ENCODE measurements at places on chromosomes 7 and 10.

GRCh38 chr7:158966780-158967390 lies 110.5 kb downstream of the DYNC2I1 start:
- DNase-seq: no peak

DNA sequence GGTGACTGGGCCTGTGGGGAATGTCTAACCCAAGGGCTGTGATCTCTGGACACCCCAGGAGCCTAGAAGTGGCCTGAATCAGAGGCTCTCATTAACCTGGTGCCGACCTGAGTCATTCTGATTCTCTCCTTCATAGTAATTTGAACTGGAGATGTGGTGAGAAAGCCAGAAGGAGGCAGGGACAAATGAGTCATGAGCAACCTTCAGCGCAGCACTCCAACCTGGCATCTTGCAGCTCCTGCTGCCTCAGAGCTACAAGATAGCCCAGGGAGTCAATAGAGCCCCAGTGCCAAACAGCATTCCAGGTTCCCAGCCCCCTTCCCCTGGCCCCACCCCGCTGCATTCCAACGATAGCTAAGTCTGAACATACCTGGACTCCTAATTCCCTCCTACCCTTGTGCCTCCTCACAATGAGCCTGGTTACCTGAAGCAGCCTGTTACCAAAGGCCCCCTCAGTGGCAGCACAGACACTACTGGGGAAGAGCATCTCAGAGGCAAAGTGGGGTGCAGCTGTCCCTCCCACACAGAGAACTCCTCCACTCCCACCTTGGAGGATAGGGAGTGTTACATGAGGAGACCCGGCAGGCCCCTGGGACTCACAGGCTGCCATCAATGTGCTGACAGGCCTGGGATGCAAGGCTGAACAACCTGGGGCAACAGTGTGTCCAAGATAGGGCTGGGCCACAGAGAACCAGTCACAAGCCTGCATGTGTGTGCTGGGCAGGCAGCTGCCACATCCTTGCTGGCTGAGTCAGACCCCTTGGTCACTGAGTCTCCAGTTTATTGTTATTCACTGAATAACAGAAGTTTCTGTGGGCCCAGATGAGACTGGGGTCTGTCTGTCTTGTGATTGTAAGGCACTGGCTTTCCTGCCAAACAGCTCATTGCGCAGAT lies 76.8 kb upstream of the LEP start:
- no peak for DNase-seq

DNA sequence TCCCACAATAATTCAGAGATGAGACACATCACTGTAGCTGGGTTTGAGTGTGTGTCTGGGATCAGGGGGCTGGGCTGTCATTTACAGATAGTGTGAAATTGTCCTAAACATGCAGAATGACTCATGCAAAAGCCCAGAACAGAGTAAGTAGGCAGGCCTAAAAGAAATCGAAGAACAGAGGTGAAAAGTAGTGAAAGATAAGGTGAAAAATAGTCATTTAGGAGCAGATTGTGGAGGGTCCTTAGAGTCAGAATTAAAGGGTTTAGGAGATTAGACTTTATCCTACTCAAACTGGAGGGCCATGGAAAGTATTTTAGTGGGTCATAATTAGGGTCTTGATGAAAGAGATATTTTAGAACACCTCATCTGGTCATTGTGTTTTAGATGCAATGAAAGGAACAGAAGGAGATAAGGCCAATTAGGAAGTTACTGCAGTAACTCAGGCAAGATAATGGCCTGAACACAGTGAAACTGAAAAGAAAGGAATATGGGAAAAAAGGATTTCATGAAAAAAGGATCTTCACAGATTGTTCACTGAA lies 58.3 kb upstream of the NEBL start:
- DNase-seq: no peak

GRCh38 chr10:16470747-16471146 lies 33.9 kb downstream of the PTER start:
- DNase-seq: no peak

DNA sequence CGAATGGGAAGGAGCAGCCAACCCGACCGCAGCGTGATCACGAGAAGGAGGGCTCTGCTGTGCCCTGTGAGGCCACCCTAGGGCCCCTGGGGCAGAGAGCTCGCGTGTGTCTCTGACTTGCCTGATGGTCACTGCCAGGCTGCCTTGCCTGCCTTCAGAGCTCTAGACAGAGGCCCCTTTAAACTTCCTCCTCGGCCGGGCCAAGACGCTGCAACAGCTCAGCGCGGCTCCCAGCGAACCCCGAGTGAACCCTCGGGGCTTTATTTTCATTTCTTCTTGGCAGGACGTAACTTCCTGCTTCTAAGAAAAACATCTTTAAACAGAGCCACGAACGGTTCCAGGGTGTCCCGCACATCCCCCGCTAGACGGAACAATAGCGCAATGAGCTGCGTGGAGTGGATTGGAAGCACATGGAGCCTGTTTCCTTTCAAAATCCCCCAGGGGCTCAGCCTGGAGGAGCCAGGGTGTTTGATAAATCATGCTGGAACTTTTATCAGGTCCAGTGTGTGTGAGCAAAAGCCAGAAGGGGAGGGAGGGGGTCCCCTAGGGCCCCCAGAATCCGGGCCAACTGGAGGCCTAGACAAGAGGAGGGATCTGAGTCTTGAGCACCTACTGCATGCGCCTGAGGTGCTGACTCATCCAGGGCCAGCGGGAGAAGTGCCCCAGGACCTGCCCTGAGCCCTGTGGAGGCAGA lies 134.1 kb upstream of the GDF10 start:
- no peak for DNase-seq

DNA sequence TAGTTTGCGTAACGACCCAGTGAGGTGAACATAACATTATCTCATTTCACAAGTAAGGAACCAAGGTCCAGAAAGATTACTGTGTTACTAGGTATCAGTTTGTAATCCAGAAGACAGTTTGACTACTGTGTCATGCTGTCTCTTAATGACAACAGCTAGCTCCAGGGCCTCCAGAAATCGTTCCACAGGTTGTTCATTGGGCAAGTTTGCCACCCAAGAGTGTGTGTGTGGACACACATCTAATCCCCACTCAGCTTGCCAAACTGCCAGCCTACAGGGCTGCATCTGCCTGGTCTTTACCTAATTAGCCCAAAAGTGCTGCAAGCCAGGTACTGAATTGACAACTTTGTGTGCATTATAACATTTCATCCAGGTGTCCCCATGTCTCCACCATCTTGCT lies 27.9 kb upstream of the SLC16A12 start:
- DNase-seq: no peak

GRCh38 chr7:767580-767940 lies 40.5 kb upstream of the PRKAR1B start:
- DNase-seq: no peak

GRCh38 chr7:131057015-131057793 lies 270.5 kb upstream of the MKLN1 start:
- DNase-seq: no peak

- no peak for DNase-seq
Observed at GRCh38 chr7:77293046-77293445, 93.4 kb upstream of the FGL2 start.

DNA sequence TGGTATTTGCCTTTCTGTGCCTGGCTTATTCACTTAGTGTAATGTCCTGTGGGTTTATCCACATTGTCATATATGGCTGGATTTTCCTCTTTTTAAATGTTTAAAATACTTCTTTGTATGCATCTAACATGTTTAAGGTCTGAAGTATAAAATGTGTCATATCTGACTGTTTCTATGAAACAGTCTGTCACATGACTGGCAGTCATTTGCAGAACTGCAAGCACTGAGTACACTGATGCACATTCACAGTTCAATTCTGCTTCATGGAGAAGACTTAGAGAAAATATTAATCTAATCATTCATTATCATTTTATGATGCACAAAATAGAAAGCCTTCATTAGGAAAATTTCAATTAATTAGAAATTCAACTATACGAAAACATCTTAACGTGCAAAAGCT lies 119.7 kb upstream of the PRSS58 start:
- no peak for DNase-seq

- no peak for DNase-seq
Observed at GRCh38 chr10:113049881-113050280, 99.8 kb downstream of the TCF7L2 start.

DNA sequence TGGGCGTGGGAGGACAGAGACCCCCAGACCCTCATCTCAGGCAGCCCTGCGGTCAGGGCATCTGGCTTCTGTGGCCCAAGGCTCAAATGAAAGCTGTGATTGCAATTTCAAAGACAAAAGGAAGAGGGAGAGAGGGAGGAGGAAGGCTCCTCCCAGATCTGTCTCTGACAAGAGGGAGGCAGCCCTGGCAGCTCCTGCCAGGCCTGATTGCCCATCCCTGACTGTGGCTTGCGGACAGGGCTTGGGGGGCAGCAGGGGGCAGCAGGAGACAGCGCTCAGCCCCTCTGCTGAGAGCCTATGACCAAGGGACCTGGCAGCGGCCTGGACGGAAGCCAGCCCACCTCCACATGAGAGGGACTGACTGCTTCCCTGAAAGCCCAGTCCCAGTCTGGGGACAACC lies 91.8 kb downstream of the PTPRN2 start:
- no peak for DNase-seq

GRCh38 chr10:79028451-79029010 lies 40.2 kb upstream of the ZMIZ1 start:
- DNase-seq: no peak

DNA sequence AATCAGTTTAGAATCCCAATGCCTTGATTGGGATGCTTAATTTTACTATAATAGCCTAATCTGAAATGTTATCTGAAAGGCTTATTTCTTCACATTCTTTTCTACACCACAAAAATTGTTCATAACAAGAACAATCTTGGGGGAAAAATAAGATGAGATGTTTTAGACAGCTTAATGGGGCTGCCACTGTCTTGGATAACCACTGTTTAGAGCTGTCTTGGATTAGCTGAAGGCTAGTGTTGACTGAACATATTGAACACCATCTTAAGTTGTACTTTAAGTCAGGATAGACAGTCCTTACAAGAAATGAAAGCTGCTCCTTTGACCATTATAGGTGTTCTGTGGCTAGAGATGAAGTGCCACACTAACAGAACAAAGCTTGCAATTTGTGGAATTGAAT lies 501.3 kb downstream of the GFRA1 start:
- no peak for DNase-seq

DNA sequence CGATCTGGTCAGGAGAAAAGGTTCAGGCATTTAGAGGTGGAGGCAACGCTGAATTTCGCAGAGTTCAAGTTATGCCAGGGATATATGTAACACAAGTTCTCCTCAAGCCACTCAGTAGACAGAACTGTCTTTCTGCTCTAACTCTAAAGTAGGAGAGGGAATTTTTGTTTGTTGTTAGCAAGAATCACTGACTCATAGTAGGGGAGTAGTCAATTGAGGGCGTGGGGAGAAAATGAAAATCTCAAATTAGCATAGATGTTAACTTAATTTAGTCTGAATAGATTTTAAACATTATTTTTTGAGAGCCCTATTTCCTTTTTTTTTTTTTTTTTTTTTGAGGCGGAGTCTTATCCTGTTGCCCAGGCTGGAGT lies 34.6 kb downstream of the PSMC2 start:
- no peak for DNase-seq

- DNase-seq: peak; percentile 10
Observed at GRCh38 chr7:148697256-148698006, 1.3 kb upstream of the CUL1 start.

- DNase-seq: no peak
Observed at GRCh38 chr10:73841061-73841421, 29.6 kb upstream of the NDST2 start.

GRCh38 chr7:93920496-93921182 lies 896 bp upstream of the GNG11 start:
- no peak for DNase-seq

GRCh38 chr7:101198476-101198875 lies 2.4 kb downstream of the MOGAT3 start:
- DNase-seq: no peak

DNA sequence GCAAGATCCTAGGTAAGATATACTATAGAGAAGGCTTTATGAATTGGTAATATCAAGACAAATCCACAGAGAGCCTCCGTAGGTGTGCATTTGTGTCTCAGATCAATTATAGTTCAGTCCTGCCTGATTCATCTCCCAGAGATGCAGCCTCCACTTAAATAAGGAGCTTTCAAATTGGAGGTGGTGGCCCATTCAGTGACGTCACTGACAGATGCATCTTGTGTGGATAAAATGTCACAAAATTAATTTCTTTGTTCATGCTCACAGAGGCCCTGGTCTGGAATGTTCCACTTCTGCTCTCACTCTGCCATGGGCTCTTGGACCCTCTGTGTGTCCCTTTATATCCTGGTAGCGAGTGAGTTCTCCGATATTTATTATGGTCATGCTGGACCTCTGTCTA lies 157.1 kb upstream of the PRSS58 start:
- no peak for DNase-seq

DNA sequence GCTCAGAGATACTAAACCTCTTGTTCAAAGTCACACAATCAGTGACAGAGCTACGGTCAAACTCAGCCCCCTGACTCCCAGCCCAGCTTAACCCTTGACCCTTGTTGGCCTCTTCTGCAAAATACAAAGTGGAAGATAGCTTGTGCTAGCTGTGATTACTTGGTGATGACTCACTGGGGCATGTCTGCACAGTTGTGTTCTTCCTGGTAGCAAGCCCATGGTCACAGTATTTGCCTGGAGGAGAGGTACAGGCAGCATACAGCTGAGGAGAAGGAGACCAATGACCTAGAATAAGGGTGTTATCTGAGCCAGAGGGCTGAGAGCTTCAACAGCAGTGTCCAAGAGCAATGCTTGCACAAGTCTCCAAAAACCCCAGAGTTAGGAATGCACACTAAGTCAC lies 5.7 kb upstream of the HSPA12A start:
- DNase-seq: no peak

DNA sequence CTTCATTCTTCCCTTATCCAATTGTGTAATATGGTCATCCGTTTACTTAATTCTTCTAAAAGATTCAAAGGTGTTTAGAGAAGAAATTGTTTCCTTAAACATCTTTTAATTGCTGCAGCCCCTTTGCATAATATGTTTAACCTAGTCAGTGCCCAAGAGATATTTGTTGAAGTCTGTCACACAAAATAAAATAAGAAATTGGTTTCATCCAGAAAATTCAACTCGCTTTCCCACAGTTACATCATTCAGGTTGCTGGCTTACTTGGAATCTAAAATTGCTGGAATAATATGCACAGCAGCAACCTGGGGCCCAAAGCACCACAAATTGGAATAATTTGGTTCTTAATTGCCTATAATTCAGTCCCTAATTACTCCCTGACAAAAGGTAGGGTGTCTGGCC lies 155.1 kb upstream of the ETV1 start:
- no peak for DNase-seq

- no peak for DNase-seq
Observed at GRCh38 chr10:23345861-23346260, 1.3 kb upstream of the C10orf67 start.

GRCh38 chr7:66331883-66332282 lies 126.7 kb downstream of the TPST1 start:
- DNase-seq: no peak

- DNase-seq: peak; percentile 51
Observed at GRCh38 chr10:46228563-46229071, 58.2 kb upstream of the ANTXRL start.

All from activated gamma-delta T cell treated with anti-CD3 and anti-CD28 coated beads, Interleukin-2, amount 50 U/mL, for 16 hours (primary cell).